Thoracic aorta (tissue), 2 donors: ENCODE measurements at places on chromosomes 1 and 21. TPM values are rescaled to one million over a fixed set of nuclear protein-coding genes. Genes with fewer than 3 reads are reported as not detected.

DNA sequence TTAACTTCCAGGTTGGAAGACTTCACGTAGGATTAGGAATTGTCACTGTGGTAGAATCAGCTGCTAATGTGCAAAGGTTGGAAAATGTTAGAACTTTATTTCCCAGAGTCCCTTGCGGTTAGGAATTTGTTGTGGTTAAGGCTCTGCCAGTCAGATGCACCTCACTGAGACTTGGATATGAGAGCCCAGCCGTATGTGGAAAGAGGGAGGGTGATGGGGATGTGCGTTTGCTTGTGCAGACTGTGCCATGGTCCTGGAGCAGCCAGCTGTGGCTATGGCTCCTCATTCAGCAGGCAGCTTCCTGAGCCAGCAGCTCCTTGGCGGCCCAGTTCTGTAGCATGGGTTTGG, 12.5 kb downstream of the S100A10 start:
- DNase-seq, result no peak

DNA sequence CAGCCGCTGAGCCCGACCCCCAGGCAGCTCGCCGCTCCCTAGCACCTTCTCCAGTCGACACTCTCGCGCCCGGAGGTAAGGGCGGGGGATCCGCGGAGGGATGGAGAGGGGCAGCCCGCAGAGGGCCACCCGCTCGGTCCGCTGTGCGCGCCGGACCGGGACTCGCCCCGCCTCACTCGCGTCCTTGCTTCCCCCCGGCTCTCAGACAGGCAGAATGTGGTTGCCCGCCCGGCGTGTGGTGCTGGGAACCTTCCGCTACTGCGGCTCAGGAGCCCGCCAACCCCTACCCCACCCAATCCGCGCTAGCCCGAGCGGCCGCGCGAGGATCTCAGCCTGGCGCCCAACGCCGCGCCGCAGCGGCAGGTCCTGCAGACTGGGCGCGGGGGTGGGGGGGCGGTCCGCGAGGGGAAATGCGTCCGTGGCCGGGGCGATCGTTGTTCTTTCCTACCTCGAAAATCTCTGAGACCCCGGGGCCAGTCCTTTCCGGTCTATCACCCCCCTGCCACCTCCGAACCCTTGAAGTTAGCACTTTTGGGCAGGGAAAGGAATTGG, 404 bp downstream of the LRRC8C start:
- DNase-seq, result no peak

GRCh38 chr1:162386292-162387225, 5.0 kb downstream of the C1orf226 start:
- DNase-seq, result no peak

DNA sequence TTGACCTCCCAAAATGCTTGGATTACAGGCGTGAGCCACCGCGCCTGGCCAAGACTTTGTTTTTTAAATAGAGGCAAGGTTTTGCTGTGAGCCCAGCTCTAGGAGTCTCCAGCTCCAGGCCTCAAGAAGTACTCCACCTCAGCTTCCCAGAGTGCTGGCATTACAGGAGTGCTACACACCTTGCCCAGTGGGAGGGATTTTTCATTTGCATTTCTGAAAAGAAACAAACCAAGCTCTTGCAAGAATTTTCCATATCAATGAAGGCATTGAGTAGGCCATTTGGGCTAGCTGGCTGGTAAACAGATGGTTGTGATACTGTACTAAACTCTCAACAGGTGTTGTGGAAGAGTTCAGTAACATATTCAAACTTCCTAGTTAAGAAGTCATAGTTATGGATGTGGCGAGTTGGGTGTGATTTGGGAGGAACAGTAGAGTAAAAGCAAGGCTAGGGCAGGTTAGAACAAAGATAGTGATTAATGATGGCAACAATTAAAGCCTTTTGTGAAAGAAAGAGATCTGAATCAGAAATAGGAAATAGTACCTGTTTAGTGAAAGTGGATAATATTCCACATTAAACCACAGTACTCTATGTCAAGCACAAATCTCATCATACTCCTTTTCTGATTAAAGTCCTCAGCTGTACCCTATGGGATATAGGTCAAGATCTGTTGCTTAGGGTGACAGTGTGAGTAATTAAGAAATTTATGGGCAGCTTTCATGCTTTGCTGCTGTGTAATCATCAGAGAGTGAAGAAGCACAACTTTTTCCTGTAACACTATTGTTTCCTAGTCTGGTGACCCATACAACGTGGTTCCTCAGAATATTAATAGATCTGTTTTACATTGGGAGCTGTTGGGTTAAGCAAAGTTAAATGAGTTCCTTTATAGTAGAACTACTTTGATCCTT, 10.7 kb downstream of the AKIRIN1 start:
- DNase-seq, result no peak

DNA sequence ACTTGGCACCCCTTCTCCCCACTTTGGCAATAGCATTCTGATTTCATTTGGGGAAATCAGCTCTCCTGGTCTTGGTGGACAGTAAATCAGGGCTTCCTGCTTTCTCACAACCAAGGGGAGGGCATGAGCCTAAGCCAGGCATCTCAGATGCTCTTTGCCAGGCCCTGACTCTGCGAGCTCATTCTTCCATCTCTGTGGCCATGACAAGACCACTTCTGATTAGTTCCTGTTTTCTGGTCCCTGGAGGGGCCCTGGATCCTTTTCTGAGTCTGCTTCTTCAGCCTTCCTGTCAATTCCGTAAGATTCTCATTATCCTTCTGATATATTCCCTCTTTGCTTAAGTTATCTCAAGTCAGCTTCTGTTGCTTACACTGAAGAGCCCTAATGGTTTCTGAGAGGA, 210.4 kb downstream of the HIVEP3 start:
- DNase-seq, result no peak

- DNase-seq, result no peak
Measured at GRCh38 chr1:43011020-43011419, 52.4 kb upstream of the SLC2A1 start.

- DNase-seq, result no peak
Measured at GRCh38 chr21:45304476-45304830, 16.8 kb upstream of the POFUT2 start.

DNA sequence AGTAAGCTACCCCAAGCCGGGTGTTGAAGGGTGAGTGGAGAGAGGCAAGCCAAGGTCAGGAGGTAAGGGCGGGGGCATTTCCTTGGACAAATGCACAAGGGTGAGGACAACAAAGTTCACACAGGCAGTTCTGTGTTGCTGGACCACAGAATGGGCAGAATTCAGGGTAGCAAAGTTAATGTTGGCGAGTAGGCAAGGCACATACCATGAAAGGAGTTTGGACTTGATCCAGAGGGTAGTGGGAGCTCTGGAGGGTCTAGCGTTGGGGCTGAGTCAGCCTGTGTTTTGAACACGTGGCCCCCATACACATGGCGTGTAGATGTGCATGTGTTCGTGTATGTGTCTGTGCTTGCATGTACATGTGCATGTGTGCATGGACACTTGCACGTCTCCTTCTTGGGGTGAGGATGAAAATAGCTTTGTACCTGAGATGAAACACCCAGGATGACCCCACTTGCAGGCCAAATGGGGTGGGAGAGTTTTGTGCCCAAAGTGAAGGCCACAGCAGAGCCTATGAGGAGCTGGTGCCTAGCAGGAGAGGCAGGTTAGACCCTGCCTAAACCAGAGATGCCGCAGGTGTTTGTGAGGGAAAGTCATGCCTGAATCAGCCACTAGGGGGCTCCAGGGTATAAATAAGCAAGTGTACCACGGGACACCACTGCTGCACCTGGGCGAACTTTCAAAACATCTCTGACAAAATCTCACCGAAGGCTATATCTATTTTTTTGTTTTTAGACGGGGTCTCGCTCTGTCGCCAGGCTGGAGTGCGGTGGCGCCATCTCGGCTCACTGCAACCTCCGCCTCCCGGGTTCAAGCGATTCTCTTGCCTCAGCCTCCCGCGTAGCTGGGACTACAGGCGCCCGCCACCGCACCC, 21.8 kb downstream of the SLC27A3 start:
- DNase-seq, result no peak

GRCh38 chr1:225408249-225408648, 19.6 kb downstream of the LBR start:
- DNase-seq, result no peak

- DNase-seq, result no peak
Measured at GRCh38 chr1:56963667-56964066, 2.1 kb downstream of the C8B start.

- no peak for DNase-seq
Measured at GRCh38 chr1:238944028-238944427, 442.3 kb upstream of the CHRM3 start.

- DNase-seq, result no peak
Measured at GRCh38 chr1:16279186-16279585, 42.2 kb upstream of the CPLANE2 start.

- no peak for DNase-seq
Measured at GRCh38 chr1:16474166-16474800, 33.8 kb downstream of the NECAP2 start.

GRCh38 chr1:174258148-174258550, 98.8 kb downstream of the RABGAP1L start:
- no peak for DNase-seq

- no peak for DNase-seq
Measured at GRCh38 chr1:86149591-86149990, 7.0 kb downstream of the COL24A1 start.

GRCh38 chr1:162253790-162254189, 122.9 kb downstream of the SPATA46 start:
- no peak for DNase-seq

GRCh38 chr1:174217248-174217647, 57.9 kb downstream of the RABGAP1L start:
- DNase-seq, result no peak

GRCh38 chr1:45617618-45618017, 6.2 kb downstream of the CCDC17 start:
- DNase-seq, result no peak

- no peak for DNase-seq
Measured at GRCh38 chr1:75992312-75992711, 60.1 kb upstream of the ASB17 start.

- no peak for DNase-seq
Measured at GRCh38 chr1:184595596-184595995, 159.1 kb downstream of the EDEM3 start.

The FALEC gene
- not detected for total RNA-seq

The GJA9 gene
- total RNA-seq, result not detected

The DCST2 gene
- 0.42 TPM for total RNA-seq

The C1orf226 gene
- total RNA-seq, result 3.3 TPM

The IGSF3 gene
- 8.0 TPM for total RNA-seq

The DNALI1 gene
- total RNA-seq, result 6.5 TPM

The CD52 gene
- not detected for total RNA-seq
